ENCODE measurements at places on chromosomes 4 and X.

DNA sequence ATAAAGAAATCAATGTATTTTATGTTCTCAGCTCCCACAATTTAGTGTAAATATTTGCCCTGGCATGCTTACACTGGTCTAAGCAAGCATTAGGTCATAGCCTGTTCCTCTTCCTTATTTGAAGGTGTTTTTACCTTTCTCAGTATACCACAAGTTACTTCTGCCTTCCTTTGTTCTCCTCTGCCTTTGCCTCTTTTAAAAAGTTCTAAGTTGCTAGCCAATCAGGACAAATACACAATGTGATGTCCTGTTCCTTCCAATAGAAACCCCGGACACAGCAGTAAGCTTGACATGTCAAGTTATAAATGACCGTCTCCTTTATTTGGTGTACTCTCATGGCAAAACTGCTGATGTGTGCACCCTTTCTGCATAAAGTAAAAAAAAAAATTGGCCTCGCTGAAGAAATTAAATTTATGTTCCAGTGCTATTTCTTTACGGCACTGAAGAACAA lies 49.4 kb downstream of the UGT2B10 start:
- DNase-seq: no peak

- no peak for DNase-seq
These were observed 17.7 kb upstream of the TMEM154 start for GRCh38 chr4:152697284-152698088.

- DNase-seq: no peak
These were observed 120.4 kb downstream of the TMEM164 start for GRCh38 chrX:110123331-110123782.

GRCh38 chr4:88706574-88706973 lies 8.9 kb upstream of the NAP1L5 start:
- DNase-seq: no peak

DNA sequence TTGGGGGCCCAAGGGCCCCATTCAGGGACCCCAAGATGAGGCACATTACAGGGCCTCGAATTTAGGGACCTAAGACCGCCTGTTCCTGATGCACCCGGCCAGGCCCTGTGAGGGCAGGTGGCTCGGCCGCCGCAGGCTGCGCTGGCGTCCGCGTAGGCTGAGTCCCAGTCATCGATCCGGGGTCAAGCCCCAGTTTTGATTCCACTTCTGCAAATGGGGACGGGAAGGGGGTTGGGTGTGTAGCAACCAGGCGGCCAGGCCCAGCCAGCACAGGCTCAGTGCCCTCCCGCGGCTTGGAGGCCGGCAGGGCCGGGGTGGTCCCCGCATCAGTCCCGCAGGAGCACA lies 327 bp downstream of the PNPLA4 start:
- DNase-seq: no peak

DNA sequence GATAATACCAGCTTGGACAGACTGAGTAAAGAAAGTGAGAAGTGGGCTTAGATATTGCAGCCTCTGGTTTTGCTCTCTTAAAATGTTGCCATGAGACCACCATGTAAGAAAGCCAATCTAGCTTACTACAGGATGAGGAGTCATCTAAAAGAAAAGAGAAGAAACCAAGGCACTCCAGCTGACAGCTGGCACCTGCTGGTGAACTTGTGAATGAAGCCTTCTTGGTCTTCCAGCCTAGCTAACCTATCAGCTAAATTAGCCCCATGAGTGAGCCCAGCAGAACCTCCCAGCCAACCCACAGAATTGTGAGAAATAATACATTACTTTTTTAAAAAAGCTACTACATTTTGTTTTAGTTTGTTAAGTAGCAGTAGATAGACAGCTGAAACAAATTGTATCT lies 154.5 kb upstream of the QRFPR start:
- no peak for DNase-seq

- DNase-seq: no peak
These were observed 59.5 kb upstream of the KDR start for GRCh38 chr4:55184600-55185523.

DNA sequence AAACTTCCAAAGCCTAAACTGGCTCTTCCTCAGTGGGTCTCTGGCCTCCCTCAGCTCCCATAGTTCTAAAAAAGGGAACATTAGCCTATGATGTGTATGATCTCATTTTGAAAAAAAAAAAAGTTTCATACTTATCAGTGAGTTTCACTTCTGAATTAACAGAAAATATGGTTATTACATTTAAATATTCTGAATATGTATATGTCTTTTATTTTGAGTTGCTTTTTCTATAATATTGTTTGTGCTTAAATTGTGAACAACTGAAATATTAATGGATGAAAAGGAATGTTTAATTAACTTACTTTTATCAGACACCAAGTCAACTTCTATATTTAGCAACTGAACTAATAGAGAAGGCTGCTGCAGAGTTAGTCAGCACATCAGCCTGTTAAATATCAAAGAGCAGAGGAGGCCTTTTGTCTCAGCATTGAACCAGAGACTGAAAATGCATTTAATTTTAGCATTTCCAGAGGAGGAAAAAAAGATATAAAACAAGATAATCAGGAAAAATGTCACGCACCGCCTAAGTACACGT lies 20.4 kb upstream of the FHL1 start:
- DNase-seq: no peak

- DNase-seq: no peak
These were observed 63.7 kb downstream of the ADAMTS3 start for GRCh38 chr4:72505314-72505744.

GRCh38 chr4:26985873-26986272 lies 125.2 kb downstream of the STIM2 start:
- DNase-seq: no peak

- DNase-seq: no peak
These were observed 82.3 kb downstream of the ARHGAP24 start for GRCh38 chr4:85557016-85557901.

DNA sequence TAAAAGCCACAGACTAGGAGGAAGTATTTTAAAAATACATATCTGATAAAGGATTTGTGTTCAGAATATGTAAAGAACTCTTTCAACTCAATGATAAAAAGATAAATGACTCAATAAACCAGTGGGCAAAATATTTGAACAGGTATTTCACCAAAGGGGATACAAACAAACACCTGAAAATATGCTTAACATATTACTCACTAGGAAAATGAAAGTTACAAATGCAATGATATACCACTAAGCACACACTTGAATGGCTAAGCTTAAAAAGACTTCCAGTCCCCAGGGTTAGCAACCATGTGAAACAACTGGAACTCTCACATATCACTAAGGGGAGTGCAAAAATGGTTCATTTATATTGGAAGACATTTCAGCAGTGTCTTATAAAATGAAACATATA lies 131.6 kb downstream of the SLIT2 start:
- no peak for DNase-seq

- DNase-seq: no peak
These were observed 202.1 kb downstream of the GPC3 start for GRCh38 chrX:133783274-133783673.

DNA sequence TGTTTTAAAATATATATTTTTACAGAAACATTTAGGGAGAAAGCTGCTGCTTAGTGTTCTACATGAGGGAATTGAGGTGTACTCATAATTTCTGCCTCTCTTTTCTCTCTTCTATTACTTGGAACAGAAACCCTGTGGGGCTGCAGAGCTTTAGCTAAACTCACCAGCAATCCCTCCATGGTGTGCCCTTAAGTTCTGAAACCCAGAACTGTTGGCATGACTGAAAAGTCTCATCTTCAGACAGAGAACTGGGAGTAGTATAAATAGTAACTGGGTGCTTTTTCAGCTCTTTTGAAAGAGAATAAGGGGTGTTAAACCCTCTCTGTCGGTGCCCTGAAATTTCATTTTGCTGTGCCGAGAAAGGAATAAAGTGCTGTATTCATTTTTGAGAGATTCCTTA lies 294.9 kb upstream of the BOD1L1 start:
- no peak for DNase-seq

- DNase-seq: no peak
These were observed 54.9 kb downstream of the MAGEB17 start for GRCh38 chrX:16222151-16222550.

DNA sequence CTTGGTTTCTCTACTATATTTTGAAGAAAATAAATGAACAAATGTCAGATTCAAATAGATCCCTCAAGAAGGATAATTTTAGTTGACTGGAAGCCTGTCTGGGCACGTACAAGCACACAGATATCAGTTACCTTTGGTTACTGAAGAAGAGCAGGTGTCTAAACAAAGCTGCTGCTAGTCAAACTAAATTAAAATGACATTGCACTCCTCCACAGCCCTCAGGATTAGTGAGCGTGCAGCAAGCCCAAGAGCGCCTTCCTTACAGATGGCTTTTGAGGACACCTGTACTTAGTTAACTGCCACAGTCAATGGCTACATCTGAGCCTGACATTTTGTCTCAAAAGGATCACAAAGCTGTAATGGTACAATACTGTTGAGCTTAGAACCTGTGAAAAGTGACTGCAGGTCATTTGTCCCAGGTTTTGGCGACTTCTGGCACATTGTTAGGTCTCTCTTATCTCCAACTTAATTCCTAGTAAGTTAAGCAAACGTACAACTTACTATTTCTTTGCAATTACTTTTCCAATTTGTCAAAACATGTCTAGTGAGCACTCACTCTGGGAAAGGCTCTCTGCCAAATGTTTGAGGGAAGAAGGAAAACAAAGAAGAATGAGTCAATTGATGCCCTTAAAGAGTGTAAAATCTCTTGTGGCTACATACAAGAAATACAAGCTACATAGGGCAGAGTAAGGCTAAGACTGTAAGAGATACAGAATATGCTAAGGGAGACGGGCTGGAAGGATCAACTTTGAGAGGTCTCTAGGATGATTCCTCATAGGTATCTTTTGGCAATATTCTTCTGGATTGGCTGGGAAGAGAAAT lies 25.6 kb upstream of the DAPP1 start:
- no peak for DNase-seq

DNA sequence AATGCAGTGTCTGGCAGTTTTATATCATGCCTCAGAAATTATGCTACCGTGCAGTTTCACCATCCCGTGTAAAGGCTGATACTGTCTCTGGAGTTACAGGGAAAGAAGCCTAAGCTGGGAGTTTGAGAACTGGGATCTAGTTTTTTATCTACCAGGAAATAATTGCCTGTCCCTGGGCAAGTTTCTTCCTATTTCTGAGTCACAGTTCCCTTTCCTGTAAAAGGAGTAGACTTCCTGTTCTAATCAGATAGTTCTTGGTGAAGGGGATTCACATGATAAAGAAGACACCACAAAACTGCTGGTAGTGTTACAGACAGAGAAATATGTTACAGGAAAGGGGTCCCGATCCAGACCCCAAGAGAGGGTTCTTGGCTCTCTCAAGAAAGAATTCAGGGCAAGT lies 17.1 kb downstream of the HERC3 start:
- no peak for DNase-seq

- DNase-seq: no peak
These were observed 92.0 kb upstream of the SRD5A3 start for GRCh38 chr4:55253948-55254593.

- no peak for DNase-seq
These were observed 76.0 kb upstream of the GPM6B start for GRCh38 chrX:13892856-13893255.

GRCh38 chrX:37453821-37454220 lies 104.7 kb downstream of the PRRG1 start:
- no peak for DNase-seq

DNA sequence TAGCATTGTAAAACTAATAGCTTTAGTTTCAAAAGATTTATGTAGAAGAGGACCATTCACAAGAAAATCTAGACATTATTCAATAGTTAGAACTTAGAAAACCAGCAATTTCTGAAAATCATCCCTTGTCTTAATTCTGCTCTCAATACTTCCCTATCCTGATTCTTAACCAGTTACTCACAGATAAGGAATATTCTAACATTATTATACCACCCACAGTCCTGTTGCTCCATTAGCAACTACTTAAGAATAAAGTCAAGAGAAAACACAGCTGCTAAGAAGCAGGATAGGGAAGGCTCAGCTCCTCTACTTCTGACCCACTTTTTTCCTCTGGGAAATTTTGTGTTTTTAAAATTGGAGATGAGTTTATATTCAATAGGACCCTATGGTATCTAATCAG lies 47.7 kb downstream of the PHKA1 start:
- no peak for DNase-seq

DNA sequence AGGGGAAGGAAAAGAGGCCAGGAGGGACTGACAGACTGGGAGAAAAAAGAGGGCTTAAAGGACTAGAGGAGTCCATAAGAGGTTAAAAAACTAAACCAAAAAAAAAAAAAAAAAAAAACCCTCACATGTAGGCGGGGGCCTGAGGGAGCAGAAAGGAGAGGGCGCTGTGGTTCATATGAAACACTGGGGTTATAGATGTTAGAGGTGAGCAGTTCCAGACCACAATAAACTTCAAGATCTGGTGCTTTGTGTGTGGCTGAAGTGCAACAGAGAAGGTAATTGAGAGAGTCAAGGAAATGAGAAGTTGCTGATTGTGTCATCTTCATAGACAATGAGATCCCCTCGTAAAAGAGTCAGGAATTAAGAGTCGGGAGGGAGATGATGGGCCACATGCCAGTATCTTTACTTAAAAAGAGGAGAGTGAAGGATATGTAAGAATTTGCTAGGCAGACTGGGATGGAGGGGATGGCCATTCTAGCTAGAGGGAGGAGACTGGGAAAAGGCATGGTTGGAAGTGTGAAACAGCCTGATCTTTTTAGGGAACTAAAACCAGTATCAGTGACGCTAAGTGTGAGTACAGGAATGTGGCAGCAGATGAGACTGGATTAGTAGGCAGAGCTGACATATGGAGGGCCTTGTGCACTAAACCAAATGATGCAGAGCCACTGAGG lies 18.4 kb upstream of the OGT start:
- no peak for DNase-seq

GRCh38 chr4:177128306-177128705 lies 181.4 kb upstream of the NEIL3 start:
- DNase-seq: no peak

GRCh38 chr4:138978028-138978585 lies 37.5 kb upstream of the NOCT start:
- no peak for DNase-seq
